Keratinocyte (primary cell): ENCODE measurements at places on chromosomes 2 and 18. TPM values are rescaled to one million over a fixed set of nuclear protein-coding genes. Genes with fewer than 3 reads are reported as not detected.
A peak's percentile ranks its signal among the peaks of the same experiment; 100 is the strongest.

GRCh38 chr2:112055730-112056625 is 909 bp downstream of the TMEM87B start:
- peaks cover 5% of the 10 kb centered on the region for H3K36me3 ChIP-seq
- H3K27ac ChIP-seq, result peak overlapping the region; percentile 81
- peak overlapping the region; percentile 98 for H3K4me3 ChIP-seq
- no peaks in the 10 kb centered on the region for H3K27me3 ChIP-seq
- peaks cover 17% of the 10 kb centered on the region for H3K4me1 ChIP-seq
- no peak for DNase-seq

DNA sequence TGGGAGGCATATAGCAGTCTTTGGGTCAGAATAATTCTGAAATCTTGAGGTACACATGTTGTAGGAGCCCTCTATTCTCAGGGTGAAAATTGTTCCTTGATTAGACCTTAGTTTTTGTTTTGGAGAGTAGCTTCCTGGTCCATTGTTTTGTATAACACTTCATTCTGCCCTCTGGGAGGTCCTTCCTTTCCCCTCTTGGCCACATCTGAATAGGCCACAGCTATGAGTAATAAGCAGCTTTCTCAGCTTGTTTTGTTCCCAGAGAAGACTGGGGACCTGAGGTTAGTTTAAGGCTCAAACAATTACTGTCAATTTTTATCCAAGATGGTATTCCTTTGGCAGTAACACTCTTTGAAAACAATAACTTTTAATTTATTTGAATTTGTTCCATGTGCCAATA is 72.6 kb upstream of the NOL4 start:
- no peaks in the 10 kb centered on the region for H3K4me1 ChIP-seq
- H3K27me3 ChIP-seq, result no peaks in the 10 kb centered on the region
- DNase-seq, result no peak
- no peak overlapping the region for H3K27ac ChIP-seq
- H3K4me3 ChIP-seq, result no peak overlapping the region

Gene NAT8
- polyA plus RNA-seq, result not detected in 3 replicates

DNA sequence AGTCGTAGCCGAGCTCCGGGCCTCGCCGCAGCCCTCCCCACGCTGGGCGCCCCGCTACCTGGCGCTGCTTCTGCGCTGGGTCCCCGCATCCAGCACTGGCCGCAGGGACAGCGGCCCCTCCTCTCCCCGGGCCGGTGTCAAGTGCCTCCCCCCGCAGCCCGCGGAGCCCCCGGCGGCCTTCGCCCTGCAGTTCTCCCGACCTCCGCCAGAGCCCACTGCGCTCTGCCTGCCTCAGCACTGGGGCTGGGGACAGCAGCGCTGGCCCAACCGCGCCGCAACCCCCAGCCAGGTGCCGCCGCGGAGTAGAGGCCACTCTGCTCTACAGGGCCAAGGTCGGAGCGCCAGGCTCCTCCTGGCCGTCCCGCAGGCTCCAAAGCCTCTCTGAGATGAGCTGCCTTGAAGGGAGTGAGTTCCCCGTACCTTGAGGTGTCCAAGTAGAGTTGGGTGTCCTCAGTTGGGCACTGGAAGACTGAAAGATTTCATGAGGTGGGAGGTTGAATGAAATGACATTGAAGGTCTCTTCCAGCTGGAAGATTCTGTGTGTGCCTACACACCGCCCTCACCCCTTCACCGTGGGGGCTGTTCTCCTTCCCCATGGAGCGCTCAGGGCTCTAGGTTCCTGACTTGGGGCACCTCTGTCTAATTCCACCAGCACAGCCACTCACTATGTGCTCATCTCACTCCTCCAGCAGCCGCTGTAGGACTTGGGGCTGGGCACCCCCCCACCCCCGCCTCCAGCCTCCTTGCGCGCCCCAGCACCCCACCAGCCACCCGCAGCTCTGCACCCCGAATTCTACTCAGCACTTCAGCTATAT is 854 bp upstream of the DNMT3A start:
- no peaks in the 10 kb centered on the region for H3K36me3 ChIP-seq
- H3K27ac ChIP-seq, result no peak overlapping the region
- peaks cover 6% of the 10 kb centered on the region for H3K4me1 ChIP-seq
- no peaks in the 10 kb centered on the region for H3K27me3 ChIP-seq
- peak overlapping the region; percentile 56 for H3K4me3 ChIP-seq

Gene CIB4
- polyA plus RNA-seq, result not detected in 3 replicates

DNA sequence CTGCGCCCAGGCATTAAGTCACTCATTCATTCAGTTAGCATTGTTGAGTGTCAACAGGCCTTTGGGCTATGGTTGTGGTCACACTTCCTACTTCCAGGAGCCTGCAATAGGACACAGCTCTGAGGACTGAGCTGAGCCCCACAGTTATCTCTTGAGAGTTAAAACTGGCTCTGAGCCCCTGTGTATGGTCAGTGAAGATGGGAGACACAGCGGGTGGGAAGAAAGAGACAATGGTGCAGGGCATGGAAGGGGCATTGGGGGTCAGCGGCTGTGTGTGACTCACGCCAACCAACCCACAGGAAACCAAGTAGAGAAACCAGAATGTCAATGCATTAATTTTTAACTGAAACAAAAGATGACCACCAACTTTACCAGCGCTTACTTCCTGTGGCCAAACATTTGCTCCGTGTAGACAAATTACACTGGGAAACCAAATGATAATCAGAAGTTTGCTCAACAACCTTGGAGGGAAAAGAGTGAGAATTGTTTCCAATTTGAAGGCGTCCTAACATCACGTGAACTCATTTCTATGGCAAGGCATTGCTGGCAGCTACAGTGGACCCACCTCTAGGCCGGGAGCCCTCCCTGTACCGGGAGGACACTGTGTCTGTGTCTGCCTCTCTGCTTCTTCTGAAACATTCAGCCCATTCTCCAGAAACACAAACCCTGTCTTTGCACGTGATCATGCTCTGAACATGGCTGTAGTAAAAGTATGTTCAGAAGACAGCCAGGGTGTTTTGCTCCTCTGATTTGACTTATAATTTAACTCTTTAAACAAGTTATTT is 212.0 kb upstream of the ID2 start:
- H3K4me3 ChIP-seq, result no peak overlapping the region
- no peak for DNase-seq
- no peaks in the 10 kb centered on the region for H3K27me3 ChIP-seq
- H3K4me1 ChIP-seq, result no peaks in the 10 kb centered on the region

GRCh38 chr18:48816554-48816953 is 134.2 kb downstream of the SMAD7 start:
- DNase-seq, result no peak
- H3K4me1 ChIP-seq, result peaks cover 17% of the 10 kb centered on the region

DNA sequence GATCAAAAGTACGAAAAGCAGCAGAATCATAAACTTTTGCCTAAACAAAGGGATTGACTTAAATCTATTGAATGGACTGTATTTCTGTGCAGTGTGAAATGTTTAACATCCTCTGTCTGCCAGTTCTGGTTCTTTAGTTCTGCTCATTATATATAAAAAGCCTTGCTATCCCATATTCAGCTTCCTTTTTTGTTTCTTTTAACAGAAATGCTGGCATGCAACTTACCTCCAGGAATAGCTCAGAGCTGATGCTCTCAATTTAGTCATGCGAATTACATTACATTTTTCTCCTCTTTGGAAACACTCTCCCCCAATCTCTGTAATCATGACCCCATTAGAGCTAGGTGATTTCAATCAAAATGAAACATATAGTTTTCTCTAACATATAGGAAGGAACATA is 73.6 kb downstream of the SPHKAP start:
- no peak overlapping the region for H3K4me3 ChIP-seq
- no peak for DNase-seq
- no peaks in the 10 kb centered on the region for H3K4me1 ChIP-seq
- H3K36me3 ChIP-seq, result no peaks in the 10 kb centered on the region
- no peak overlapping the region for H3K27ac ChIP-seq

Gene IL36B
- 0.14 to 0.21 TPM (median 0.14 TPM) in 3 replicates for polyA plus RNA-seq

GRCh38 chr2:27261241-27261925 is 1.5 kb downstream of the SLC30A3 start:
- no peak overlapping the region for H3K27ac ChIP-seq
- H3K27me3 ChIP-seq, result peaks cover 85% of the 10 kb centered on the region
- no peak for DNase-seq
- no peak overlapping the region for H3K4me3 ChIP-seq
- peaks cover 14% of the 10 kb centered on the region for H3K4me1 ChIP-seq

DNA sequence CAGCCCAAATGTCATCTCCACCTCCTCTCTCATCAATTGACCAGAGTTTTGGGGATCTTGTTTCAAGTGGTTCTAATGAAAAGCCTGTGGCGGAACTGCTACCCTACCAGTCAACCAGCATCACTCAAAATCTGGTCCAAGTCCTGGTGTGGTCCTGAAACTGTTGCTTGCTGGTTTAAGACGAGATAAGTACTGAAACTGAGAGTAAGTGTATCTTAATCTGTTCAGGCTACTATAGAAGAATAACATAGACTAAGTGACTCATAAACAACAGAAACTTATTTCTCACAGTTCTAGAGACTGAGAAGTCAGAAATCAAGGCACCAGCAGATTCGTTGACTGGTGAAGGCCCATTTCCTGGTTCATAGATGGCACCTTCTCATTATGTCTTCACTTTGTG is 879 bp upstream of the GALNT5 start:
- H3K4me3 ChIP-seq, result no peak overlapping the region
- H3K4me1 ChIP-seq, result peaks cover 25% of the 10 kb centered on the region
- no peak for DNase-seq
- peak overlapping the region; percentile 65 for H3K27ac ChIP-seq
- H3K27me3 ChIP-seq, result no peaks in the 10 kb centered on the region
- H3K36me3 ChIP-seq, result no peaks in the 10 kb centered on the region

- peak overlapping the region; percentile 30 for H3K4me3 ChIP-seq
- peaks cover 23% of the 10 kb centered on the region for H3K4me1 ChIP-seq
- no peaks in the 10 kb centered on the region for H3K36me3 ChIP-seq
- no peak for DNase-seq
- peak overlapping the region; percentile 69 for H3K27ac ChIP-seq
- no peaks in the 10 kb centered on the region for H3K27me3 ChIP-seq
Measured at GRCh38 chr2:152200101-152200500, 24.5 kb upstream of the STAM2 start.

DNA sequence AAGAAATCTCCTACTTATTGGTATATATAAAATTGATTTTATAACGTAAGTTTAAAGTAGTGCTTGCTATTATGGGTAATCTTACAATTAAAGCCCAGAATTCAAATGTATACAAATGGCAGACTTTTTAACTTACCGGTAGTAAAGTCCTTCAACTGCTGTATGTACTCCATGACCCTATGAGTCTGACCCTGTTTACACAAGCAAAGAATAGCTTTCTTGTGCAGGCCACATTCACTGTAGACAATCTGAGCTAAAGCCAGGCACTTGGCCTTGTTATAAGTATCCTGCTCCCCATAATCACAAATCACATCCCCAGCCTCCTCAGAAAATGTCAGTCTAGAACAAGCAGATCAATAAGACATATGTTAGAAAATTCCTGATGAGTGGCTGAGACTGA is 51.7 kb downstream of the CLHC1 start:
- no peaks in the 10 kb centered on the region for H3K36me3 ChIP-seq
- peaks cover 1% of the 10 kb centered on the region for H3K4me1 ChIP-seq
- no peak overlapping the region for H3K27ac ChIP-seq
- DNase-seq, result no peak
- H3K4me3 ChIP-seq, result no peak overlapping the region
- no peaks in the 10 kb centered on the region for H3K27me3 ChIP-seq

Gene AQP12A
- not detected in 3 replicates for polyA plus RNA-seq
